ENCODE measurements at places on chromosomes 3 and 15.

GRCh38 chr15:57148262-57148661, 228.0 kb upstream of the CGNL1 start:
- DNase-seq, result no peak

DNA sequence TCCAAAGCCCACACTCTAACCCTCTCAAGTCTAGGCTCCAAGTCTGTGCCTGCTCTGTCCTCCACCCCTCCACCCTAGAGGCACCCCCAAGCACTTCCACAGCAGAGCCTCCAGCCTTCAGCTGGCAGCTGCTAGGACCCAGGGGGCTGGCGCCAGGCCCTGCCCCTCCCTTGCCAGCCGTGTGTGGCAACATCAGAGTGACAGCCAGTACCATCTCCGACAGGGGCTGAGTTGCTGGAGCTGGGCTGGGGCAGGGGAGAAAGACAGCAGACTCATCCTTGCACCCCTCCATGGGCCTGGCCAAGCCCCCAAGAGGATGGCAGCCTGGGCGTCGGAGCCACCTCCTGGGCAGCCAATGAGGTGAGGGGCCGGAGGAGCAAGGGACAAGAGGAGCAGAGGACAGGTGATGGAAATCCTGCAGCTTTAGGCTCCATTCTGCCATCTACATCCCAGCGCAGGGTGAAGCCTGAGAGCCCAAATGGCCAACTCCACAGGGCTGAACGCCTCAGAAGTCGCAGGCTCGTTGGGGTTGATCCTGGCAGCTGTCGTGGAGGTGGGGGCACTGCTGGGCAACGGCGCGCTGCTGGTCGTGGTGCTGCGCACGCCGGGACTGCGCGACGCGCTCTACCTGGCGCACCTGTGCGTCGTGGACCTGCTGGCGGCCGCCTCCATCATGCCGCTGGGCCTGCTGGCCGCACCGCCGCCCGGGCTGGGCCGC, at the start of gene GPR62:
Gene GPR62, plus strand, starts transcription at position 207 of the 718 bp plus-strand sequence. Its CDS starts 272 bp downstream, at position 479.
- DNase-seq, result no peak

DNA sequence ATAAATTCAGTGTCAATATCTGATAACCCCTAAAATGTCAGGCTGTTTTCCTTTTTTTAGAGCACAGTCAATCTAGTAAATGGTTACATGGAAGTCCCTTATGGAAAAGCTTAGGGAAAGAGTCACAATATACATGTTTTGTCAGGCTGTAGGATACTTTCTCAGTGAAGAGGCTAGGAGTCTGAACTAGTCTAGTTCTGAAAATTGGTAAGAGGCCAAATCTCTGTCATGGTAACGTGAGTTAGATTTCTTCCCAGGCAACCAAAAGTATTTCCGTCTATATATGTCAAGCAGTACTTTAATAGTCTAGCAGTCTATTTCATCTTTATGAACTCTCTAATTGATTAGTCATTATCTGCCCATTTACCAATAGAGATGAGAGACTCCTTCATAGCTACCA, 215.9 kb upstream of the LRRC3B start:
- DNase-seq, result no peak

DNA sequence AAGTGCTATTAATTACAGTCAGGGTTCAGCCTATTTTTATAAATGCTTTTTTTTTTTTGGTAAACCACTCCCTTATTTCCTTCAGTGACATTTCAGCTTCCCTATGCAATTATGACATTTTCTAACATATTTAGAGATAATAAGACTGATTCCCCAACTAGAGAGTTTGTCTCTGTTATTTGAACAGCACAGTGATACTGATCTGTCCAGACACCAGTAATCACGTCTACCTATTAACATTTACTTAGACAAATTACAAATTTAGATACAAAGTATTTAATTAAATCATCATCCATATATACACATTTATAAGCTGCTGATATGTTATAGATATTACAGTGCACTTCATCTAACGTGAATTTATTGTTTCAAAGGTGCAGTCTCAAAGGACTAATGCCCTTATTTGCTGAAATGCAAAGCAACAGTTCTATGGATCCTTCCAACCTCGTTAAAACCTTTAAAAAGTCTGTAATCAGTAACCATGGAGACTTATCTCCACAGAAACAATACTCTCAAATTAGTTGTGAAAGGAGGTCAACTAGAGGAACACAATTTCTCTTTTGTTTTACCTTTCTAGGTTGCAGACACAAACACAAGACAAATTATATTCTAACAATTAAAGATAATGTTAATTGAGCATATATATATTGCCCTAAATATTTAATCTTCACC, 1531.1 kb downstream of the SI start:
- DNase-seq, result no peak

DNA sequence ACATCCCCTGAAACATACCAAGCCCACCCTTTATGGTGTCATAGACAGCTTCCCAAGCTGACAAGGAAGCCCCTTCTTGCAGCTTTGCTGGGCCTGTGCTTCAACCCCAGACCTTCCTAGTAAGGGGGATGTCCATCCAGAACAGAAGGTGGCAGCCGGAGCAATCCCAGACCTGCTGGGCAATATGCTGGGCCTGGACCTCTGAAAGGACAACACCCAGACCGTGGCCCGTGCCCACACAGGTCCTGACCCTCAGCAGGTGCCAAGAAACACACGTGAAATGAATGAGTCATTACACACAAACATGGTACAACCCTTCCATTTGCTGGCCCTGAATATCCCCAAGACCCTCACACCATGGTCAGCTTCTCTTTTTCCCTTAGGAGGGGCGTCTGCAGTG, 19.8 kb upstream of the VILL start:
- no peak for DNase-seq

DNA sequence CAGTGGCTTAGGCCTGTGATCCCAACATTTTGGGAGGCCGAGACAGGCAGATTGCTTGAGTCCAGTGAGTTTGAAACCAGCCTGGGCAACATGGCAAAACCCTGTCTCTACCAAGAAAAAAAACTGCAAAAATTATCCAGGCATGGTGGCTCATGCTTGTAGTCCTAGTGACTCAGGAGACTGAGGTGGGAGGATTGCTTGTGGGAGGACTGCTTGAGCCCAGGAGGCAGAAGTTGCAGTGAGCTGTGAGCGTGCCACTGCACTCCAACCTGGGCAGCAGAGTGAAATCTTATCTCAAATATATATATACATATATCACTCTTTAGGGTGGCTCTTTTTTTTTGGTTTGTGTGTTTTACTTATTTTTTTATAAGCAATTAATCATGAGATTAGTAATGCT, 83.7 kb upstream of the WDR72 start:
- DNase-seq, result no peak

DNA sequence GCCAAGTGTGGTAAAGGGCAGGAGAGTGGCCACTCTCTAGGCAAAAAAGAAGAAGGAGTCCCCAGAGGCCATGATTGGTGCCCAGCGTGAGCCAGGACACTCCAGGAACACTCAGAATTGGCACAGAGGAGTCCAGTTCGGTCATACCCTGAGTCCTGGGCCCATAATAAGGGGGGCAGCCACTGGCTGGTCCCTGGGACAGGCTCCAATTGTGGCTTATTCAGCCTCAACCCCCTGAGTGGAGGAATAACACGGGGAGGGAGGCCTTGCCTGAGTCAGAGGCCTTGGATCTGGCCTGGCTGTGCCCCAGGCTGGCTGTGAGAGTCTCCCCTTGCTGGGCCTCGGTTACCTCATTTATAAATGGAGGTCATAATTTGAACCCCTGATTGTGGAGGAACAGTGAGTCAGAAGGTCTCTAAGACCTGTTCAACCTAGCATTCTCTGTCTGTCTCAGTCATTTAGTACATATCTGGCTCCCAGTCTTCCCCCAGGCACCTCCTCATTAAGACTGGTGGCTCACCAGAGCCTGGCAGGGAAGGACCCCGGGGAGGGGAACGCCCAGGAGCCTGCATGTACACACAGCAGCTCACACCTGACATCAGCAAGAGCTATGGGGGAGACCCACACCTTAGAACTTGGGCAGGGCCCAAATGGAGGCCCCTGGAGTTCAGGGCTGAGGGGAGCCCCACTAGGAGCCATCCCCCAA, 95.9 kb upstream of the ATP2B2 start:
- DNase-seq, result no peak

GRCh38 chr15:74274470-74275038, 38.4 kb downstream of the CCDC33 start:
- DNase-seq, result no peak

DNA sequence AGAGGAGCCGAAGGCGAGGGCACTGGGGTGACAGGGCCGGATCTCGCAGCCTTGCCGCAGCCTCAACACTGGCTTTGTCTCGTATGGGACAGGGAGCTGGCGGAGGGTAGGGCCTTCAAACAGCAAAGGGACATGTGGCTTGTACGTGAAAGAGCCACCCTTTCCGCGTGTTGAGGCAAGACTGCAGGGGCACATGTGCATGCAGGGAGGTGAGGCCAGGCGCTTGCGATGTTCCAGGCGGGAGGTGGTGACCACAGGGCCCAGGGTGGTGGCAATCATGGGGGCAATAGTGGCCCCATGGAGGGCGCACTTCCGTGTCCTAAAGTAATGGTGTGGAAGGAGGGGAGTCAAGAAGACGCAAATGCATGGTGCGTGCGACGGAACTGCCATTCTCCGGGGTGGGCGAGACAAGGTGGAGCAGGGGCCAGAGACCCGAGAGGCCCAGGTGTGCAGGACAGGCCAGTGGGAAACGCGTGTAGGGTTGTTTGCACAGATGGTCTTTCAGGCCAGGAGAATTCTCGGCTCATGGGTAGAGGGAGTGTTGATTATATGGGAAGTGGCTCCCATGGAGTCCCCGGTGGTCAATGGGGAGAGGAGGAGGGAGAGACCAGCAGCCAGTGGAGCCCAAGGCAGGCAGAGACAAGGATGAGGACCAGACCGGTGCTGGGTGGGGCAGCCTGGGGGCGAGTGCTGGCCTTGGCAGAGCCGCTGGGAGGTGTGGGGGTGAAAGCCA, 45.8 kb upstream of the PCSK6 start:
- no peak for DNase-seq

DNA sequence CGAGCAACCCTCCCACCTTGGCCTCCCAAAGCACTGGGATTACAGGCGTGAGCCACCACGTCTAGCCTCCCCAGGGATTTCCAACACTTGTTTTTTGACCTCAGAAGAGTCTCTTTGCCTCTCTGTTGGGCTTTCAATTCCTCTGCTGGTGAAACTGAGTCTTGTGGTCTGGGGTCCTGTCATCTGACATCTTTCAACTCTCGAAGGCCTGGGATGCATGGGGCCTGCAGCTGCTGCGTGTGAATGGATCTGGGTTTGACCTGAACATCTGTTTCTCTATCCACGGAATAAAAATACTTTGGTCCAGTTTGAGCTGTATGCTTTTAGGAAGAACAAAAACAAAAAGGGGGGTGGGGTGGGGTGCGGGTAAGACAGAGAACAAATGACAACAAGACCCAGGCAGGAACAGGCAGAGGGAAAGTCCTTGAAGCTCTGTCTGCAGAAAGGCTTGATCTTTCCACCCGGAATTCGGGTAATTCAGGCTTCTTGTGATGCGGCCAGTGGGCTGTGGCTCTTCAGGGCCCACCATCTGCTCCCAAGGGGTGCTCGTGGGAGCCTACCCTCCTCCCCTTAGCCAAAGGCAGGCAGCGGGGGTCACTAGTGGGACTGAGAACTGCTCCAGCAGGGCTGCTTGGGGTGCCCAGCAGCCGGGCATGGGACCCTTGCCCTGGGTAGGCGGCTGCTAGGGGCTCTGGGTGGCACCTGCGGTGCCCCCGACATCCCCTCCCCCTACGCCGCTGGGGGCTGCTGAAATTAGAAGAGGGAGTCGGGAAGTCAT, 71.5 kb downstream of the SLC12A8 start:
- no peak for DNase-seq

GRCh38 chr15:74376226-74376625, 8.8 kb upstream of the CYP11A1 start:
- no peak for DNase-seq

Measured in left colon (tissue), 2 donors.